ENCODE measurements at places on chromosomes 6 and 20.

GRCh38 chr20:19672498-19672897, 85.6 kb upstream of the RIN2 start:
- no peak for DNase-seq

DNA sequence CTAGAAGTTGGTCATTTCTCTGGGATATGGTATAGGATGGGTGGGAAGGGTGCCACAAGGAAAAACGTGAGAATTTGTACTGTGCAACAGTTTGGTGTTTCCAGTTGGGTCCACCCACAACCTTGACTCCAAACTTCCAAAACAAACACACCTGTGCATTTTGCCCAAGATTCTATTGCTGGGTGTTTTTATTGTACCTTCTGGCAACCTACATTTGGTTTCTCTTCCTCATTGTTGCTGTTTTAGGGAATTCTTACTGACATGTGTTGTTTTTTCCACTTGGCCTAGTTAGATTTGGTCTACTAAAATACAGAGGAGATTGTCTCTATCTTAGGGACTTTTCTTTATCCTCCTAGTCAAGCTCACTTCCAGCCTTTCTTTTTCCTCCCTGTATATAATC, 16.7 kb downstream of the TULP4 start:
- peak; percentile 30 for DNase-seq

GRCh38 chr6:113027780-113028179, 680.6 kb downstream of the RFPL4B start:
- no peak for DNase-seq

DNA sequence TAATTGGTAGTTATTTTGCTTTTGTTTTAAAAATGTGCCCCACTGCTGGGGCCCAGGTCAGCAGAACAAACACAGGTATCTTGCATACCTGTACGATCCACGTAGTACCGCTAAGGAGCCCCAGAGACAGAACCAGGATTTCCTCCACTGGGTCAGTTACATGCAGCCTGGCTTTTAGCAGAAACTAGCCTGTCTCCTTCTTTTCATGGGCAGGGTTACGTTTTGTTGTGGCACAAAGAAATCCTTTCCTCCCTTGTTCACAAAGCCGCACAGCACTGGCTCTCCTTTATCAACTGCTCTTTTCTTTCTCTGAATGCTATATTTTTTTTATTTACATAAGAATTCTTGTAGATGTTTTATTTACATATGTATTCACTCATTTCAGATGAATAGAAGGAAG, 190.3 kb upstream of the POU3F2 start:
- DNase-seq: no peak

DNA sequence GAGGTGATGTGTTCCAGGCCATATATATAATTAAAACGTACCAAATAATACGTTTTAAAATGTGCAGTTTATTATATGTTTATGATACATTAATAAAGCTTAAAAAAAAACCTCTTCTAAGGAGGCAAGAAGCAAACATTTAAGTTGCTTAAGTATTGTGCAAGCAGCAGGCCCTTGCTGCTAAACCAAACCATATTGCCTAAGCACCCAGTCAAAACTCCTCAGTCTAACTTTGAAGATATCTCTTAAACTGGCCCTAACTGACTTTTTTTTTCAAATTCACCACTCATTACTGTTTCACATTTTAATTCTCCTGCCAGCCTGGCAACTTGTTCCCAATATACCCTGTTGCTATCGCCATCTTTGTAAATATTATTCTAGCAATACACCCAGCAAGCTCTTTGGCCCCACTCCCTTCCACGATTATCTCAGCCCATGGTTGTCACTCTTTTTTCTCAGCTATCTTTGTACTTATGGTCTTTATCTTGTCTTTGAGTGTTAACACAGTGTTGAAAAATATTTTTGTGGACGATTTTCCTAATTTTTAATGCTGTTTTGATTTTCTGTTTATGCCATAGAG, 60.9 kb downstream of the C6orf58 start:
- DNase-seq: no peak

Data from T47D (cell line).